CD4-positive, alpha-beta memory T cell (primary cell): ENCODE measurements at places on chromosomes 4 and X.

- H3K4me1 ChIP-seq: no peaks in the 10 kb centered on the region
- H3K27ac ChIP-seq: no peak overlapping the region
- no peaks in the 10 kb centered on the region for H3K27me3 ChIP-seq
- H3K36me3 ChIP-seq: no peaks in the 10 kb centered on the region
- peak; percentile 3 for DNase-seq
Observed at GRCh38 chrX:81174286-81174685, 27.4 kb downstream of the HMGN5 start.

DNA sequence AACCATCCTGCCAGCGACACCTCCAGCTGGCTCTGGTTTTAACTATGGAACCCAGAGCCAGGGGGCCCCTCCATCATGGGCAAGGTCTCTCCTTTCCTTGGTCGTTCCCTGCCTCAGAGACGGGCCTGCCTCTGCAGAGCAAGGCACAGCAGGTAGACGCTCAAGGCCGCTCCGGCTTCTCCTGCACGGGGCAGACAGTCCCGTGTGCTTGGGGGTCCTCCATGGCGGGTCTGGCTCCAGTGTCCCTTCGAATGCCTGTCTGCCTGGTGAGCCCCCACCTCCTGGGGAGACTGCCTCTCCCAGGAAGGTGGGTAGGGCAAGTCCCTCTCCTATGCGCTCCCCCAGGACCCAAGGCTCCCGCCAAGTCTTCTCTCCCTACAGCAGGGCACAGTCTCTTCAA is 71.5 kb downstream of the ACOX3 start:
- no peak for DNase-seq
- H3K27ac ChIP-seq: no peak overlapping the region
- no peak overlapping the region for H3K4me3 ChIP-seq
- no peaks in the 10 kb centered on the region for H3K4me1 ChIP-seq
- H3K27me3 ChIP-seq: no peaks in the 10 kb centered on the region

GRCh38 chr4:47715716-47716416 is 122.0 kb downstream of the CORIN start:
- DNase-seq: no peak
- H3K36me3 ChIP-seq: no peaks in the 10 kb centered on the region
- H3K27me3 ChIP-seq: no peaks in the 10 kb centered on the region
- no peak overlapping the region for H3K27ac ChIP-seq
- no peaks in the 10 kb centered on the region for H3K4me1 ChIP-seq

DNA sequence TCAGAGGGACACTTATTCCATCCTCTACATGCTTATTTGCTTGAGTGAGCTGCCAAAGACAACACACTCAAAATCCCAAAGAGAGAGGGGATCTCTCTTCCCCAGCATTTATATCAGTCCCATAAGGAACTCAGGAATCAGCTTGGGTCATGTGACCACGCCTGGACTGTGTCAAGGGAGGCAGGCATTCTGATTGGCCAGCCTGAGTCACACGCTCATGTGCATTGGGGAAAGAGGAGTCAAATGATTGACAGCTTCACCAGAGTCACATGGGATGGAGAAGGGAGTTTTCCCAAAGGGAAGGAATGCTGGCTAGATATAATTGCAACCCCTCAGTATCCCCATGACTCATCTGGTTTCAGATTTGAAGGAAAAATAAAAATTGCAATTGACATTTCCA is 49.0 kb downstream of the RWDD4 start:
- H3K27ac ChIP-seq: no peak overlapping the region
- H3K4me1 ChIP-seq: no peaks in the 10 kb centered on the region
- no peak for DNase-seq
- H3K27me3 ChIP-seq: peaks cover 5% of the 10 kb centered on the region
- H3K4me3 ChIP-seq: no peak overlapping the region

GRCh38 chrX:1152090-1152489 is 60.4 kb downstream of the CRLF2 start:
- H3K4me3 ChIP-seq: no peak overlapping the region
- no peak overlapping the region for H3K27ac ChIP-seq
- H3K36me3 ChIP-seq: no peaks in the 10 kb centered on the region
- no peaks in the 10 kb centered on the region for H3K4me1 ChIP-seq
- H3K27me3 ChIP-seq: no peaks in the 10 kb centered on the region
